ENCODE measurements at places on chromosomes 3 and 15.

DNA sequence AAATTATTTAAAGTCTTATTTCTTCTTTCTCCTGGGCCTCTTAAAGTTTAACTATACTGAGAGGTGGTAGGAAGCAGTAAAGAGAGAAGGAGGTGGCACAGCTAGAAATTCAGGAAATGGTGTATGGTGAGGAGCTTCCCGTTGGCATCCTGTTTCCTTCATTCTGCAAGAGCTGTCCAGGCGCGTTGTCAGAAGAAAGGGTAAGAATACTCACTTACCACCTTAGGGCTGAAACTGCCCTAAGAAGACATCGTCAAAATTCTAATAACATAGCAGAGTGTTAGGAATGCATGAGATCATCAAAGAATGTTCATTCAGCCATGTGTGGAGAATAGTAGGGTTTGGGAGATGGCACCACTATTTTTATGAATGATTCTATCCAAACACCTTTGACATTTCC lies 699.6 kb downstream of the MCTP2 start:
- DNase-seq: no peak
- peaks cover 15% of the 10 kb centered on the region for H3K36me3 ChIP-seq
- no peaks in the 10 kb centered on the region for H3K27me3 ChIP-seq
- no peak overlapping the region for H3K4me3 ChIP-seq

DNA sequence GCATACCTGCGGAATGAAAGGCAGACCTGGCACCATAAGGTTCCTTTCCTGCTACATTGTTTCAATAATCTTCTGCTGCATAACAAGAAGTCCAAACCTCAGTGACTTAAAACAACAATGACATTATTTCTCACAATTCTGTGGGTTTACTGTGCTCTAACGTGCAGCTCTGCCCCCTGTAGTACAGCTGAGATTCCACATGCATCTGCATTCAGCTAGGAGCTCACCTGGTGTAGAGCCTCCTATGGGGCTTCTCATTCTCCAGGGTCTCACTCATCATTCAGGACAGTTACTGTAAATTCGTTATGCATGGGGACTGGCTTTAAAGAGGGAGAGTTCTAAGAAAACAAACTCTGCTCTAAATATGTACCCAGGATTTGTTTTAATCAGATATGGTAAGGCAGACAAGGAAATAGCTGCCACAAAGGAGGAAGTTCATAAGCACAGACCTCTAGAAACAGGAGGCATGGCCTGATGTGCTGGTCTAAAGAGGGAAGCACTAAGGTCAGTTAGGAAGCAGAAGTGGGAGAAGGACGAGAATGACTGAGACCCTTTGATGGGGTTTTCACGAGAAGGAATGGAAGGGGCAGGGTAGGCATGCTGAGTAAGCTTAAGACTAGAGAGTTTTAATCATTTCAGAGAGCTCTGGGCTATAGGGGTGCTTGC lies 347.0 kb downstream of the NEK10 start:
- H3K36me3 ChIP-seq: no peaks in the 10 kb centered on the region
- no peaks in the 10 kb centered on the region for H3K4me1 ChIP-seq
- no peaks in the 10 kb centered on the region for H3K27me3 ChIP-seq
- no peak overlapping the region for H3K27ac ChIP-seq

- peak; percentile 33 for DNase-seq
- no peak overlapping the region for H3K4me3 ChIP-seq
- H3K4me1 ChIP-seq: peaks cover 32% of the 10 kb centered on the region
- no peaks in the 10 kb centered on the region for H3K27me3 ChIP-seq
- H3K36me3 ChIP-seq: peaks cover 13% of the 10 kb centered on the region
- peak overlapping the region; percentile 40 for H3K27ac ChIP-seq
Measured at GRCh38 chr3:14118400-14119381, 6.0 kb downstream of the CHCHD4 start.

GRCh38 chr3:154775821-154776548 lies 304.1 kb upstream of the MME start:
- H3K36me3 ChIP-seq: no peaks in the 10 kb centered on the region
- H3K4me1 ChIP-seq: peaks cover 6% of the 10 kb centered on the region
- peaks cover 69% of the 10 kb centered on the region for H3K27me3 ChIP-seq
- no peak for DNase-seq

DNA sequence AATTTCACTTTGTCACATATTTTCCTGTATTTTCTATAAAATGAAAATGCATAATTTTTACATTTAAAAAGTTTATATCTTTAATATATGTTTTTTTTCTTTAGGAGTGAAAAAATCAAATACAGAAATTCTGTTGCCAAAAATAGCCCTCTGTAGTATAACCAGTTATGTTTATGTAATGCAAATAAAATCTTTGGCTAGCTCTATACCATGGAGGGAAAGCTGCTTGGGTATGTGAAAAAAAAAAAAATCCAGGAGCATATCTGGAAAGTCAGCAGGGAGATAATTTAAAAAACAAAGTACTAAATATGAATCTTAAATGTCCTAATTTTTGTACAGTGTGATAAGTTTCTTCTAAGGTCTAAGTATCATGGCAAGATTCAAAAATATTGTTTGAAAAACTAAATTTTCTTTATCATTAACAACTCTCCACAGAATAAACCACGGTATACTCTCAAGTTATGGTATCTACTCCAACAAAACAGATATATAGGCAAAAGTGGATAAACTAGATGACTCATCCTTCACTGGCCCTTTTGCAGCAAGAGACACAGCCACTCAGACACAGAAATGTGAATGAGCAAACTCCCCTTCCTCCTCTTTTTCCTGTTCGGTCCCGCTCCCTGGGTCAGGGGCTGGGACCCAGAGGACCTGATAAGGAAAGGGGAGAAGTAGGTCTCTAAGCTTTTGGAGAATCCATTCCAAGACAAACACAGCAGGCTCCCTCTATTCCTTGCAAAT lies 66.6 kb downstream of the PDZRN3 start:
- no peaks in the 10 kb centered on the region for H3K27me3 ChIP-seq
- H3K36me3 ChIP-seq: no peaks in the 10 kb centered on the region
- H3K4me1 ChIP-seq: peaks cover 46% of the 10 kb centered on the region
- H3K4me3 ChIP-seq: no peak overlapping the region

DNA sequence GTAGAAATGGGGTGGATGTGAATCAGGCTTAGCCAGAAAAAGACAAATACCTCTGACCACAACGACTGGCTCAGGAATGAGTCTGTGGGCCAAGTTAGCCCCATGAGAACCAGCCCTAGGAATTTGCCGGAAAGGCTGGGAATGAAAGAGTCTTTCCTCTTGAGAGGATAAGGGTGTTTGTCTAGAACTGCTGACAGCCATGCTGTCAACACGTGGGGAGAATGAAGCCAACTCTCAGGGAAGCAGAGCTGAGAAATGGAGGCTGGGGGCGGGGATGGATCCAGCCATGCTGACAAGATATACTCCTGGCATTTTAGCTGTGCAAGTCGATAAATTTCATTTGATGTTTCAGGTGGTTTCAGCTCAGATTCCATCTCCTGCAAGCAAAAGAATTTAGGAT lies 10.6 kb upstream of the SLC6A1 start:
- no peak overlapping the region for H3K4me3 ChIP-seq
- H3K36me3 ChIP-seq: no peaks in the 10 kb centered on the region
- no peak for DNase-seq
- H3K27me3 ChIP-seq: peaks cover 68% of the 10 kb centered on the region
- H3K4me1 ChIP-seq: peaks cover 8% of the 10 kb centered on the region

All from mesothelial cell of epicardium (in vitro differentiated cells).